ENCODE measurements at places on chromosomes 13 and 19. TPM values are rescaled to one million over a fixed set of nuclear protein-coding genes. Genes with fewer than 3 reads are reported as not detected.

The HS6ST3 gene
- polyA plus RNA-seq: not detected

The SEMA6B gene
- not detected for polyA plus RNA-seq

DNA sequence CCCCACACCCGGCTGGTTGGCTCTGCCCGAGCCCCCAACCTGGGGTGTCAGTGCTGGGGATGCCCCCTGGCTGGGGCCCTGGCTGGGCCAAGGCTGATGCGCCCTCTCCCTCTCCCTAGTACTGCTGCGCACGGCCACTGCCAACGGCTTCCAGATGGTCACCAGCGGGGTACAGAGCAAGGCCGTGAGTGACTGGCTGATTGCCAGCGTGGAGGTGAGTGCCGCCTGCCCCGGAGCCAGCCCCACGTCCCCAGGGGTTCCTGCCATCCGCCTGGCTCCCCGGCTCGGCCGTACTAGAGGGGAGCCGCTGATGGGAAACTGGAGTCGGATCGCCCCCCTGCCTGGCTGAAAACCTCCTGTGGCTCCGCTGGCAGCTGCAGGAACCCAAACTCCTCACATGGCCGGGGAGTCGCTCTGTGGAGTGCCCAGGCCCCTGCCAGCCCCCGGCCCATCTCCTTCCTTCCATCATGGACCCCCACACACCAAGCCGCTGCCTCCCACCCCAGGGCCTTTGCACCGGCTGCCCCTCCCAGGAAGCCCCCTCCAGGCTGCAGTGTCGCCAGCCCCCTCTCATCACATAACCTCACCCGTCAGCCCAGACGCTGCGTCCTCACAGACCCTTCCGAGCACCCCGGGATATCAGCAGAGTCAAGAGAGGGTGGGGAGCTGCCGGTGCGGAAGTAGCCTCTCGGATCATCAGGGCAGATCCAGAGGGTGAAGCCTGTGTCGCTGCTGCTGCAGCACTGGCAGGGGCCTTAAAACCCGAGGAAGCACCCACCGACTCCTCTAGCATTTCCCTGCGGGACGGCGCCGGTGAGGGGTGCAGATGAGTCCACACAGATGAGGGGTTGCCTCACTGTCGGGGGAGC, 10.6 kb downstream of the NCLN start:
- H3K27ac ChIP-seq: no peak overlapping the region
- no peaks in the 10 kb centered on the region for H3K4me1 ChIP-seq
- H3K27me3 ChIP-seq: no peaks in the 10 kb centered on the region
- H3K36me3 ChIP-seq: no peaks in the 10 kb centered on the region
- no peak for DNase-seq

- H3K4me3 ChIP-seq: no peak overlapping the region
- no peak for DNase-seq
- H3K27ac ChIP-seq: no peak overlapping the region
- H3K36me3 ChIP-seq: no peaks in the 10 kb centered on the region
- H3K4me1 ChIP-seq: no peaks in the 10 kb centered on the region
- H3K27me3 ChIP-seq: no peaks in the 10 kb centered on the region
Measured at GRCh38 chr19:17329366-17330261, 5.0 kb downstream of the ANO8 start.

The CBARP gene
- 0.41 TPM for polyA plus RNA-seq

The CUL4A gene
- polyA plus RNA-seq: 67.3 TPM

- H3K27me3 ChIP-seq: 0 out of 2 replicates have a peak, but pooled peaks cover 6% of the 10 kb centered on the region
- no peak overlapping the region for H3K4me3 ChIP-seq
- H3K4me1 ChIP-seq: no peaks in the 10 kb centered on the region
- no peaks in the 10 kb centered on the region for H3K36me3 ChIP-seq
- DNase-seq: peak; percentile 64
- H3K27ac ChIP-seq: no peak overlapping the region
Measured at GRCh38 chr13:36282821-36283432, 14.7 kb downstream of the CCDC169 start.

DNA sequence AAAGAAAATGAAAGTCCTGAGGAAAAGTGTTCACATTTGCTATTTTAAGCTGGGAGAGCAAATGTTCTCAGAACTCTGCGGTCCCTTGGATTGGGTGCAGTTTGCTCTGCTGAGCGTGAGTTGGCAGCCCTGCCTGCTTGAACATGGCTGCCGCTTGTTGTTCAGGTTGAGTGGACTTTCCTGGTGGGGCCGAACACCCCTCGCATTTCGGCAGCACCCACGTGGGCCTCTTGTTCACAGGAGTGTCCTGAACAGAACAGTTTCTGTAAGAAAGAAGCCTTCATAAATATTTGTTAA, 10.8 kb upstream of the RNF113B start:
- no peaks in the 10 kb centered on the region for H3K36me3 ChIP-seq
- peaks cover 6% of the 10 kb centered on the region for H3K4me1 ChIP-seq
- H3K27me3 ChIP-seq: no peaks in the 10 kb centered on the region
- no peak overlapping the region for H3K27ac ChIP-seq

- 0 out of 2 replicates have a peak, but pooled peaks cover 10% of the 10 kb centered on the region for H3K4me1 ChIP-seq
- peak; percentile 99 for DNase-seq
- H3K27me3 ChIP-seq: no peaks in the 10 kb centered on the region
- peak overlapping the region; percentile 53 for H3K27ac ChIP-seq
- H3K4me3 ChIP-seq: peak overlapping the region; percentile 59
Measured at GRCh38 chr19:51799034-51799773, 4.2 kb downstream of the FPR3 start.

The GRK1 gene
- not detected for polyA plus RNA-seq

GRCh38 chr19:10258080-10258710, 6.2 kb downstream of the MRPL4 start:
- no peaks in the 10 kb centered on the region for H3K4me1 ChIP-seq
- no peak overlapping the region for H3K4me3 ChIP-seq
- no peak overlapping the region for H3K27ac ChIP-seq
- no peaks in the 10 kb centered on the region for H3K36me3 ChIP-seq
- DNase-seq: no peak

DNA sequence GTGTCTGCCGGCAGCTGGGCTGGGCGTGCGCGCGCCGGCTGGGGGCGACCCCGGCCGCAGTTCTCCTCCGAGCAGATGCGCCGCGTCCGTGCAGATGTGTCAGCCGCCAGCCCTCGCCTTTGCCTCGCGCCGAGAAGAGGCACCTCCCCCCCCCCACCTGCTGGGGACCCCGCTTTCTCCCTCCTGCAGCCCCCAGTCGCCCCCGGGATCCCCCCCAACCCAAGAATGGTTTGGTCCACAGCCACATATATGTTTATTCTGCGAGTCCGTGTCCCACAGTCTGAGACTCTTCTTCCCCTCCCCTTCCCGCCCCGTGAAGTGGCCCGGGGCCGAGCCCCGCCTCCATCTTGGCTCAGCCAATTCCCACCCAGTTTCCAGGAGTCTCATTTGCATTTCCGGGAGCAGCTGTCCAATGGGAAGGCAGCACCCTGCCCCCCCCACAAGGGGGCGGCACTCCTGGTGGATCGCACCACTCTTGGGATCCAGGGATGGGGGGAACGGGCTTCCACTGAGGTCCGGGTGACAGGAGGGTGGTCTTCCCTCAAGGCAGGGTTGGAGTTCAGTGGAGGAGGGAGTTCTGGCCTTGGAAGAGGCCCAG, 8.6 kb downstream of the ISOC2 start:
- H3K4me3 ChIP-seq: no peak overlapping the region
- DNase-seq: peak; percentile 76
- no peak overlapping the region for H3K27ac ChIP-seq
- no peaks in the 10 kb centered on the region for H3K36me3 ChIP-seq

DNA sequence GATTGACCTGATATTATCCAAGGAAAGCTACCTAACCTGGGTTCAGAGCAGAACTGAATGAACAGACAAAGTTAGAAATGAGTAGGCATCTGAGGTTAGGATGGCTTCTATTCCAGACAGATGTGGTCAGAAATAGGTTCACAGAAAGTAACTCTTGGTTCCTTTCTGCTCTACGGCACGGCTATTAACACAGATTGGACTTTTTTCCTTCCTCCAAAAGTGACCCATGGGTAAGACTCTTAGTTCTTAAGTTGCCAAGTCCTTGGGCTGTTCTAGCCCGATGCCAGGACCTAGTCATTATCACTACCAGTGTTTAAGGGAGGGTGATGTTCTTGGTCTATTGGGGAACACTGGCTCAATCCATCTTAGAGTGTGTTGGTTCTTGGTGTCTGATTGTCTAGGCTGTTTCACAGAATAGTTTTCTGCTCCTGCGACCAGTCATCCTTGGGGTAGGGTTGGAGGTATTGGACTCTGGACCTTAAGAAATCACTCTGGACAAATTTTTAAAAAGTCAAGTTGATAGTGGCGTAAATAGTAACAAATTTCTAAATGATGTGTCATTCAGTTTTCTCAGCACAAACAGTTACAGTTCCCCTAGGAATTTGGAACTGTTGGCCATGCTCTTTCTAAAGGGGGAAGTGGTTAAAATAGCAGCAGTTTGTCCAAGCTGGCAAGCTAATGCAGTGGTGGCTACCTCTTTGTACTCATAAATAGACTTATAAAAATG, 60.1 kb upstream of the MYCBP2 start:
- peaks cover 51% of the 10 kb centered on the region for H3K4me1 ChIP-seq
- no peaks in the 10 kb centered on the region for H3K36me3 ChIP-seq
- peak overlapping the region; percentile 42 for H3K4me3 ChIP-seq
